Activated CD8-positive, alpha-beta memory T cell treated with anti-CD3 and anti-CD28 coated beads, Interleukin-2, amount 50 U/mL, for 4 hours (primary cell): ENCODE measurements at places on chromosomes 5 and 9.

DNA sequence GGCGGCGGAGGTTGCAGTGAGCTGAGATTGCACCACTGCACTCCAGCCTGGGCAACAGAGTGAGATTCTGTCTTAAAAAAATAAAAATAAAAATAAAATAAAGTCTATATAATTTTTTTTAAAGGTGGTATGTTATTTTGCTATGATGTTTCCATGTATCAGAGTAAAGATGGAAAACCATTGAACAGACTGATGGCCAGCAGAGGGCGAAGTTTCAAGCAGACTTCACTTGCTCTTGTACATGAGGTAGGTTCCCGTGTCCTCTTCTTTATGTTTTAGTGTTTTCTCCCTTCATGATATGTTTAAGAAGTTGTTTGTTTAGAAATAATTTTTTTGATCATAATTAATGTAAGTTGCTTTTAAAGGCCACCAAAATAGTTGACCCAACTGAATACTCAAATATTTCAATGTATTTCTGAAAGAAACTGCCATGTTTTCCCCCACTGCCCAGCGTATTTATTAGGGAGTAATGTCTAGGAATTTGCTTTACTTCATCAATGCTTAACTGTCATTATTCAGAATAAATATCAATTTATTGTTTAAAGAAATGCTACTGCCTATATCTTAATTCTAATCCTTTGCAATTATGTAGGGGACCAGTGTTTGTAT is 146.4 kb downstream of the HACD4 start:
- DNase-seq = peak; percentile 63

DNA sequence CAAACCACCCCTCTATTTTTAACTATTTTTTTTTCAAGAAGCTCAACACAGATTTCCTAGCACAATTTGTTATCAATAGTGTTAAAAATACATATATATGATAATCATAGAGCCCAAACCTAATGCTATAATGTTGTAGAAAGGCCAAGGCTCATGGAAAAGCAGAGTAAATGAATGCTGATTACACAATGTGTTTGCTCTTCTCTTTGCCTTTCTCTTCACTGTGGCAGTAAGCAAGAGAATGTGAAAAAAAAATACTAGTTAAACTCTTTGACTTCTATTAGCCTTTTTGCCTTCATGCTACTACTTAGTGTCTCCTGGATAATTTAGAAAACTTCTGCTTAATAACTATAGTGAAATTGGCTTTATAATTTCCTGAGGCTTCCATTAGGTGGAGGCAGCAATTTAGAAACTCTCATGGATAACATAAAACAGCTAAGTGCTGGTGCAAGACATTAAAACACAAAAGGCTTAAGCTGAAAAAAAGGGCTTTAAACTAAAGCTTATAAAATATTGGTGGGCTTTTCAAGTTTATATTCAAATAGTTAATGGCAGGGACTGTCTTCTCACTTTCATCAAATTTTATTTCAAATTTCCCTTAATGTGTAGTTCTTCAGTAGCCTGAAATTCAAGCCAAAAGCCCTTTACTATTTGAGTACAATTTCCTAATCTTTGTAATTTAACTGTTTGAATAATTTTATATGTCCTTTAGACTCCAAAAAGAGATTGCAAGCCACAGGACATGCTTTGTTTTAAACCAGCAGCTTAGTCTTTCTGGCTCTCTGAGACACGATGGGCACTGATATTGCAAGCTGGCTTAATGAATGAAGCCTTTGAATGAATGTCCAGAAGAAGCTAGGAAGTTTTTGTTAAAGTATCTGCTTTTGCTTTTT is 2031.8 kb upstream of the CDH6 start:
- DNase-seq = no peak

GRCh38 chr9:133429641-133430161 is 7.5 kb downstream of the ADAMTS13 start:
- peak; percentile 34 for DNase-seq

GRCh38 chr5:16066810-16067209 is 112.8 kb downstream of the MARCHF11 start:
- DNase-seq = no peak

GRCh38 chr9:110427497-110428104 is 89.9 kb upstream of the TXNDC8 start:
- DNase-seq = no peak

DNA sequence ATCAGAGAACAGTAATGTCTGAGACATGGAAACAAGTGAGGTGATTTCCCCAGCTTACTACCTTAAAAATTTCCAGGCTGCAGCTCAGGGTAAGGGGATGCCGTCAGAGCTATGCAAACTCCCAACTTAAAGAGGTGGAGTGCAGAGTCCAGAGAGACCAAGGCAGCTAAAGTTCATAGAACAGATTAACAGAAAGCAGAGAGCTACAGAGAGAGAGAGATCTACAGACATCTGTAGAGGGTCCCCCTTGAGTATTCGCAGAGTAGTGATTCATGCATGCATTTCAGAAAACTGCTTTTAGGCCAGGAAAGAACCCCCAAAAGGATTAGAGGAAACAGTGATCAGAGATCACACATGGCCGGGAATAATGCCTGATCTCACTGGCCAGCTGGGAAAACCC is 306.2 kb upstream of the PUM3 start:
- no peak for DNase-seq

- DNase-seq = no peak
Measured at GRCh38 chr5:32597041-32597629, 11.8 kb downstream of the SUB1 start.

- DNase-seq = no peak
Measured at GRCh38 chr9:125505988-125506438, 201.0 kb downstream of the MAPKAP1 start.
